ENCODE measurements at places on chromosomes 3 and 15.
A peak's percentile ranks its signal among the peaks of the same experiment; 100 is the strongest.

DNA sequence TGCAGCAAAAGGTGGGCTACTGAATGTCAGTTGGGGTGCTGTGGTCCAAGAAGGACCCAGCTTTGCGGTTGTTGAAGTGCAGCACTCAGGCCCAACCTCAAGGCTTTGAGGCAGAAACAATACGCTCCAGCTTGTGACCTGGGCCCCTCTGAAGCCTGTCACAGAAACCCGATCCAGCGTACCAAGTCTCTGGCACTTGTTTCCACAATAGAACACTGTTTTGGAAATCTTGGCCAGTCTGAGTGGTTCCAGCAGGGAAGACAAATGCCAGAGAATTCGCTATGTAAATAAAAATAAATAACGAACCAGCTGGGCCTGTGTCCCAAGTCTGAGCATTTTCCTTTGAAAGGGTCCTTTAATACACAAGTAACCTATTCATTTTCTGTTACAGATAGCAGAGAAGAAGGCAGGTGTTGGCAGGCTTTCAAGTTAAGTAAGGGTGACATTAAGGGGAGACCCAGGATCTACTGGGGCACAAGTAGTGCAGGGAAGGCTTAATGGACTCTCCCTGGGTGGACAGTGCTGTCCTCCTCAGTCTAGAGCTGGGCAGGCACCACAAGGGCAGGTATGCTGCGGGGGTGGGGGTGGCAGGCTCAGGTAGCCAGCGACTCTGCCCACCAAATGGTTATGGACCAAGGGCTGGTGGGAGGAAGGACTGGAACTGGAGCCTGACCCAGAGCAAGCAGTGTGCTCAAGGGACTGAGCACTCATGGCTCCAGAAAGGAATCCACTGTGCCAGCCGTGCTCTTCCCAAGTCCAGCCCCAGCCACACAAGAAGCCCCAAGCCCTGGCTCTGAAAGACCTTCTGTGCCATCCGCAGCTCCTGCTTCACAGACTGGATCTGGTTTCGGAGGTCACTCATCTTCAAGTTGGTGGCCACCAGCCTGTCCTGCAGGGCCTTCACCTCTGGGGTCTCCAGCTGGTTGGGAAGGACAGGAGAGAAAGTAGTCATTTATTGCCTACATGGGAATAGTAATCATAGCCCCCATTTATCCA, 26.3 kb downstream of the CCDC13 start:
- DNase-seq: no peak

DNA sequence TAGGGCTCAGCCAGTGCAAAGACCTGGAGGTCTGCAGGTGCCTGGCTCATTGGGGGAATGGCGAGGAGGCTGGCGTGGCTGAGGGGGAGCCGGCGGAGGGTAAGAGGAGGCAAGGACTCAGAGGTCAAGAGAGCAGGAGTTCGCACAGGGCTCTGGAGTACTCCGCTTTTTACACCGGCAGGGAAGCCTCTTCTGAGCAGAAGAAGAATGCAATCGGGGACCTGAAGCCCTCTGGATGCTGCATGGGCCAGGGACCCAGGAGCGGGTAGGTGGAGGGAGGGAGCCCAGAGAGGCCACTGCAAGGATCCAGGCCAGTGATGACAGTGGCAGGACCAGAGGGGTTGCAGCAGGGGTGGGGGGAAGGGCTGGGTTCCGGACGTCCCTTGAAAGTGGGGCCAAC, 70.4 kb upstream of the TAMM41 start:
- no peak for DNase-seq

GRCh38 chr15:29142129-29142747, 127.4 kb downstream of the NSMCE3 start:
- peak; percentile 11 for DNase-seq

DNA sequence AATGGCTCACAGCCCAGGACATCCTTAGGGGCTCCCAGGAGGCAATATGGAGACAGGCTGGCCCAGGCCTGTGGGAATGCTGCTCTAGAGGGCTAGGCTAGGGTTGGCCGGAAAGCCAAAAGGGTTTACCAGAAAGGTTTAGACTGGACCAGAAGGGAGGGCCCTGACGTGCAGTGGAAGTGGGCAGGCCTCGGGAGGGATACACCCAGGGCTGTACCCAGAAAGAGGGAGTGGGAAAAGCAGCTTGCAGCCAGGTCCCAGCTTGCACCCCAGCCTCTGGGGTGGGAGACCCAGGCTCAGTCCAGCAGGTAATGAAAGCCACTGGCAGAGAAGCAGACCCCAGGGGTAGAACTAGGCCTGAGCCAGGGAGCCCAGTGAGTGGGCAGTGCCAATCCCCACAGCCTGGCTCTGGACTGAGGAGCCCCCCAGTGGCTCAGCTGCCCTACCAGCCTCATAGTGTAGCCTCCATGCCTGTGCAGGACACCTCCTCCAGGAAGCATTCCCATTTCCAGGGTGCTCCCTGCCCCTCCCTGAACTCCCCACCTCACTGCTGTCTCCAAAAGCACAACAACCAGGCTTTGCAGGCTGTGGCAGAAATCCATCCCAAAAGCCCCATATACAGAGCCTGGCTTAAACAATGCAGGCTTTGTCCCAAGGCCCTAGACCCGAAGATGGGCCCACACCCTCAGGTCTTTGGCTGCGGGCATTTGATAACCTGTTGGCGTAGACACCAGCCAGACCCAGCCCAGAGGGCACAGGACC, 3.5 kb downstream of the GORASP1 start:
- DNase-seq: no peak

DNA sequence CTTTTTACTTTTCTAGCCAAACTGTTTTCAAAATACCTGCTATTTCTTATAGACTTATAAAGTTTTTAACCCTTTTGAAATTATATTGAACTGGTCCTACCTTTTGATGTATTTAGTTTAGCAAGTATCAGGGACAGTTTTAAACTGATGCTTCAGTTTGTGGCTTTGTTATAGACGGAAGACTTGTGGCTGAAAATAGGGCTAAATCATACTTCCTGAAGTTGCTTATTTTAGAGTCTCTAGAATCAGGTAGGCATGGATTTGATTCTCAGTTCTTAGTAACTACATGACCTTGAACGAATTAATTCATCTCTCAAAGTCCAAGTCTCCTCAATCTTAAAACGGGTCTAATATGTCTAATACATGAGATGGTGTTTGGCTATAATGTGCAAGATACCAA, 322.8 kb downstream of the RAP2B start:
- DNase-seq: no peak

DNA sequence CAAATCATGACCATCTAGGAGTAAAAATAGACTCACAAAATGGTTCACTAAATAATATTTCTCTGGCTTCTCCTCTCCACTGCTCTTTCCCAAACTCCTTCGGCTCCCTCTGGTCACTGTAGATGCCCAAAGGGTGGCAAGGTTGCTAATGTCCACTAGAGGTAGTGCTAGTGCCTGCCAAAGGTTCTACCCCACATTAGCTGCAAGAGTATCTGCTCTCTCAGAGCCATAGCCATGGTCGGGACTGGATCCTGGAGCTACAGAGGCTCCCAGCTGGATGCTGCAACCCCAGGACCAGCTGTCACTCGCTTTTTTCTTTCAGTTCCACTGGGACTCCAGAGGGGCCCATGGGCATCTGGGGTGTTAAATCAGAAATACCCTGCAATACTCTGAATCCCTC, 8.5 kb downstream of the HTR3D start:
- no peak for DNase-seq

- DNase-seq: no peak
Measured at GRCh38 chr3:146337991-146338390, 87.1 kb upstream of the PLSCR4 start.

DNA sequence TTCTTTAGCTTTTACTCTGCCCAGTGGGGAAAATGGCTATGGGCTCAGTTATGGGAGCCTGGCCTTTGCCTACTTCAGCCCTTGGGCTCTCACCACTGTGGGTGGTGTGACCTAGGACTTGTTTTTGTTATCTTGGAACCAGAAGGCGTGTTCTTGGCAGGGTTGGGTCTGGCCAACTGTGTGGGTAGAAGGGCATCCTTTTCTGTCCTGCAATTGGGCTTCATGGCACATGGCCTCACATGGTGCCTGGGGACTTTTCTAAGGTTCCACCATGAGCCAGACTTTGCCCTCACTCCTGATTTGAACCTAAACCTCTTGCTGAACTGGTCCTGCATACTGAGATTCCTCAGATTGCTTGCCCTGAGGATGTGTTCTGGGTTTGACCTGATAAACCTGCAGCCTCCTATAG, 1.7 kb downstream of the GLYCTK start:
- no peak for DNase-seq

- no peak for DNase-seq
Measured at GRCh38 chr15:62135532-62136134, 29.5 kb downstream of the C2CD4B start.

Measured in breast epithelium (tissue), 4 donors.